ENCODE measurements at places on chromosomes 12 and 14.

GRCh38 chr12:132310181-132311040 is 19.0 kb downstream of the GALNT9 start:
- DNase-seq: no peak

DNA sequence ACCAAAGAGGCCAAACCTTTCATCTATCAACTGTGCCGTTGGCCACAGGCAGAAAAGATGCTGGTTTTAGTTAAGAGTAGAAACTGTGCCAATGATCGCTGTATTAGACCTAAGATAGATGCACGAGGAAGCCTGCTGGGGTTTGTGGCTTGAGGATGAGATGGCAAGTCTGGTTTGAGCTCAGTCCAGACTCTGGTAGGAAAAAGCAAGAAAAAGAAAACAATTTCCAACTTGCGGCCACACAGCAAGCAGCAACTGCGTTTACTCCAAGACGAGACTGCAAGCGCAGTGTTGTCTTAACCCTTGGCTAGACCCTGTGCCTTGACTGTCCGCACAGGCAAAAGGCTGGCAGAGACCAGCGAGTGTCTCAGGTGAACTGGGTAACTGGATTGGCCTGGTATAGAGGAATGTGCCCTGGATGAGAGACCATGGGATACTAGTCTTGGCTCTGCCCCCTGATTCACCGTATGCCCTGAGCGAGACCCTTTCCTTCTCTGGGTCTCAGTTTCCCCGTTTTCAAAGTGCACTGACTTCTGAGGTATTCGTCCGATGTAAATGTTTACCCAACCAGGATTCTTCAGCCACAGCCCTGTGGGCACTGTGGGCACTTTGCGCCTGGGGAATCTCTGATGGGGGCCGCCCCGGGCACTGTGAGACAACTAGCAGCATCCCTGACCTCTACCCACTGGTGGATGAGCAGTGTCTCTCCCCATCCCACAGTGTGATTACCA is 113.4 kb downstream of the DICER1 start:
- no peak for DNase-seq

GRCh38 chr14:53779301-53779700 is 177.3 kb downstream of the BMP4 start:
- DNase-seq: no peak

DNA sequence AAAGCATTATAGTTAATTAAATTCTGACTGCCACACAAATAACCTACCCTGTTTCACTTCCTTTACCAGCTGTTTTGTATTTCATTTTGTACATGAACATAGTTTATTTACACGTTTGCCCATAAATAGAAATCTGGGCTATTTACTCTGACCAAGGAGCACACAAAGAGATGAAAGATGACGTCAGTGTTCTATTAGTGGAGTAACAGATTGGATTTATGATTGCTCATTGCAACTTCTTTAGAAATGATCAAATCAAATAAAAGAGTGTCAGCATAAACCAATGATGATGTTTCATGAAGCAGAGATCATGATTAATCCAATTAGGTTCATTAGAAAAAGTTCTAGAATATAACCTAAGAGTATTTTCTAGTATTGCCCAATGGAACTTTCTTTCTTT is 12.0 kb upstream of the RTL1 start:
- no peak for DNase-seq

GRCh38 chr12:38847247-38847646 is 58.1 kb downstream of the CPNE8 start:
- DNase-seq: no peak

GRCh38 chr12:121577443-121578180 is 3.2 kb downstream of the KDM2B start:
- no peak for DNase-seq

DNA sequence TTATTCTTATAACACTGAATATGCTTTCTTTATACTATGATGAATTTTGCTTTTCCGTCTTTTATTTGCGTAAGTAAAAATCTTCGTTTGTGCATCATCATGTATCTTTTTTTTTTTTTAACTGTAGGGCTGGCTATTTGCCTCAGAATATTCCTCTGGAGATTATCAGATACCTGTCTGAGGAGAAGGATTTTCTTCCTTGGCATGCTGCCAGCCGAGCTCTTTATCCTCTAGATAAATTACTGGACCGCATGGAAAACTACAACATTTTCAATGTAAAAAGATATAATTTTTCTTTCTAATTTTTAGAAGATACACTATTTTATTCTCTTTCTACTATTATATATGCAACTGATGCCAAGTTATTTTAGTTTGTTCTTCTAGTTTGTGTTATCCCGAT is 346.6 kb downstream of the TRHDE start:
- DNase-seq: no peak

- no peak for DNase-seq
Observed at GRCh38 chr12:55365086-55365485, 2.3 kb downstream of the OR6C75 start.

DNA sequence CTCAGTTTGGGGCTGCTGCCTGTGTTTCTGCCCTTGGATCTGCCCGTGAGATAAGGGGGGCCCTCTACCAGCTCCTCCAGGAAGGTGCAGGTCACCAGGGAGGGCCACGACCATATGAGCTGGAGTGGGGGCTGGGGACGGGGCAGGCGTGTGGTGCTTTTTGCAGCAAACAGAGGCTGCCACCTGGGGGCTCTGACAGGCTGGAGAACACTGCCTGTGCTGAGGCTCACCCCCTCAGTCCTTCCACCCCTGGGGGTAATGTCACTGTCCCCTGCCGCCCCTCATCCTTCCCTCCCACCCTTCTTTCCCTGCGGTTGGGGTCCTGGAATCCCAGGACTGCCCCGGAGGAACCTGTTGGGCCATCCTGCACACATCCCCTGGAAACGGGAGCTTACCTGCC is 3.2 kb downstream of the PLD4 start:
- DNase-seq: no peak

- no peak for DNase-seq
Observed at GRCh38 chr14:22656945-22657731, 13.0 kb upstream of the OR6J1 start.

DNA sequence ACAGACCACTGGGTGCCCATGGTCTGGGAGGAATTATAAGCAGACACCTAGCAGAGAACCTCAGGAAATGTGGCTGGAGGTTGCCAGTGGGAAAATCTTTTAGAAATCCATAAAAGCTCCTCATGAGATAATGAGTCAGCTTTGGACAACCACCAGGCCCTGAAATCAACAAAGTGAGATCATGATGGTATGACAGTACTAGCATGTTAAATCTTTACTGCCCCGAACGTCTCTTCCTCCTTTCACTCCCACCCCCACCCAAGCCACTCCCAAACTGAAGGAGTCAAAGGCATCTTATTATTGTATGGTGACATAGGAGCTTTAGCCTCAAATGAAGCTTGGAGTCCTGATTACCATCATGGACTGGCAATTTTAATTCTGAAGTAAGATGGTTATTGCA is 240.0 kb downstream of the DIO2 start:
- no peak for DNase-seq

GRCh38 chr12:113131556-113131955 is 4.0 kb downstream of the RASAL1 start:
- no peak for DNase-seq

DNA sequence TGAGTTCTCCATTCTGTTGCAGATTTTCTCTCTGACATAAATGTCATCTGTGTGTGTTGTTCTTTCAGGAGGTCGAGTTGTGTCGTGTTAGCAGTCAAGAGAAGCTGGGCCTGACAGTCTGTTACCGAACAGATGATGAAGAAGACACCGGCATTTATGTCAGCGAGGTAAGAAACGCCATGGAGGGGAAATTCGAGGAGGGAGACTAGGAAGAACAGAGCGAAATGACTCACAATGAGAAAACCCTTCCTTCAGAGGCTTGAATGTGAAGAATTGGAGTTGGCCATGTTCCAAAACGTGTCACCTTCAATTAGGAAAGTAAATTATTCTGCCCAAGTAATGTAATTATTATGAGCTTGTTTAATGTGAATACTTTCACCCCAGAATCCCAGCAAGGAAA is 364.5 kb downstream of the PDZRN4 start:
- DNase-seq: no peak

DNA sequence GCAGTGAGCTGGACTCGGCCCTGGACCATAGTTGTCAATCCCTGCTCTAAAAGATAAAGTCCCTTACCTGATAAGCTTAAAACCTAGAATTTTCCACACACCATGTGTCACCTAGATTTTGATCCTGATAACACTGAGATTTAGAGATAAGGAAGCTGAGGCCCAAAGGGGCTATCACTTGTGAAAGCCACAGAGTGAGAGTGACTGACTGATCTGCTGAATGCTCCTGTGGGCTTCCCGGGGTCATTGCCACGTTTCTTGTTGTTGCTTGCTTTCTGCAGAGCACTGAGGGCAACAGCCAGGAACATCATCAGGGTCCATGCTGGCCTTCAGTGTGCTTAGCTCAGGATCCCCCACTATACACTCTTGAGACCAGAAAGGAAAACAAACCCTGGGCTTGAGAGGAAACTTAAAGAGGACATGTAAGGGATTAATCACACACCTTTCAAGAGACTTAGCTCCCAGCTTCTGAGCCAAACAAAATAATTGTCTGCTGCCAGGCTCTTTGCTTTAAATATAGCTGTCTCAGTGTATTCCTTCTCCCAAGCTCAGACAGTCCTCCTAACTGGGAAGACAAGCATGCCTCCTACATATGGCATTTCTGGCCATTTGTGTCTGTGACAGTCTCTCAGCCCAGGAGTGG is 82.6 kb upstream of the ARHGAP5 start:
- DNase-seq: no peak

- no peak for DNase-seq
Observed at GRCh38 chr12:9120487-9121184, 4.9 kb upstream of the A2M start.

- no peak for DNase-seq
Observed at GRCh38 chr12:116027551-116027821, 250.0 kb downstream of the MED13L start.

DNA sequence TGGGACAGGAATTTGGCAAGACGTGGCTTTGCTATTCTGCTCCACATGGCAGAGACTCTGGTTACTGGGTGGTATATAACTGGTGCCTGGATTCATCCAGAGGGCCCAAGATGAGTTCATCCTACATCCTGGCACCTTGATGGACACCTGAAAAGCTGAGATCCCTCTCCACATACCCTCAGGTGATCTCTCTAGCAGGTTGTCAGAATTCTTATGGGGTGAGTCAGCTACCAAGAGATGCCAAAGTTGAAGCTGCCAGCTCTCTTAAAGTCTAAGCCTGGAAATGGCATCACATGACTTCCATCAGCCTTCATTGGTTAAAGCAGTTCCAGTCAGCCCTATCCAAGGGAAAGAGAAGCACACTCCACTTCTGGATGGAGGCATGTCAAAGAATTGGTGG is 300.7 kb upstream of the SEL1L start:
- no peak for DNase-seq

- DNase-seq: no peak
Observed at GRCh38 chr14:51095854-51096823, 1.2 kb upstream of the TRIM9 start.

- DNase-seq: peak; percentile 19
Observed at GRCh38 chr14:89378119-89378518, 38.9 kb downstream of the FOXN3 start.

GRCh38 chr12:75964150-75964549 is 67.4 kb downstream of the PHLDA1 start:
- DNase-seq: no peak

DNA sequence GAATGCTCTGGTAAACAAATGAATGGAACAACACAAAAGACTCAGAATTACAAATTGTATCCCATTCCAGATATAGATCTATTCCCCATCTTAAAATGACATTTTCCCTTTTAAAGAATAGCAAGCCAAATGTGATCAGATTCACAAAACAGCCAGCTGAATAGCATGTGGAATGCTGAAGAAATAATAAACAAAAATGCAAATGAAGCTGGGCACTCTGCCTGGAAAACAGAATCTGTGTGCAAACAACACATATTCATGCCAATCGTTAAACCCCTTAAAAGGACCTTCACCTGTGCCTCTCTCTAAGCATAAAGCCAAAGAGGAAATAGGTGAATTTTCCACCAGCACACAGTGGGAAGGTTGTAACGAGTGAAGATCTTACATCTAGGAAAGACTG is 67.9 kb upstream of the PDZRN4 start:
- DNase-seq: no peak

GRCh38 chr12:26345471-26346003 is 150.2 kb downstream of the SSPN start:
- no peak for DNase-seq

GRCh38 chr12:4273652-4274395 is at the start of gene CCND2:
Gene CCND2, plus strand, starts transcription at chr12:4273762. Its CDS starts 279 bp downstream, at chr12:4274041.
- peak; percentile 78 for DNase-seq

GRCh38 chr12:2737656-2738241 is 57.0 kb upstream of the FKBP4 start:
- DNase-seq: no peak

DNA sequence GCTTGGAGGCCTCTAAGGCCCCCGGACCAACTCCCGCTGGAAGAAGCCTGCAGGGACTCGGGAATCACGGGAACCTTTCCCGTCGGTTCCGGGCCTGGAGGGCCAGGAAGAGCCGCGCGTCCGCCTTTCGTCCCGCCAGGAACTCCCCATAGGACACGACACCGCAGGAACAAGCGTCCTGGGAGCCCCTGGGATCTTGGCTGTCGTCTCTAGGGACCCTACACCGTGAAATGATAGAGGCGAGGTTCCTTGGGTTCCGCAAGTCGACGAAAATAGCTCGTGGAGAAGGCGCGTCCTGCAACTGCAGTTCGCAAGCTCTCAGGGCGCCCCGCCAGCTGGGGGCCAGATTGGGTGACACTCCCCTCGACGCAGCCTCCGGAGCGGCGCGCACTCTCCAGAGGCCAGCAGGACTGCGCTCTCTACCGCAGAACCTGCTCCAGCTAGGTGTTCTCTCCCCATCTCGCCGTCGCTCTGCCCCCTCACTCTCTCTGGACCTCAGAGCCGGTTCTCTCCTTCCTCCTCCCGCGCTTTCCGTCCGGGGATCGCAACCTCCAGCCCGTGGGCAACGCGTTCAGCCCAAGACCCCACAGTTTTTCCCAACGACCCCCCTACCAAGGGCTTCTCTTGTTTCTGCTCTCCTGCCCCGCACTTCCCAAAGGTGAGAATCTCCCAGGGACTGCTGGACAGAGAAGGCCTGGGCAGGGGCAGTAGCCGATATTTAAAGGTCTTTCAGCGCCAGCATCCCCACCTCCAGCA is 776 bp downstream of the BMP4 start:
- DNase-seq: no peak

- DNase-seq: no peak
Observed at GRCh38 chr14:55965851-55966250, 152.4 kb upstream of the PELI2 start.

GRCh38 chr14:31292937-31293616 is 85.5 kb upstream of the HECTD1 start:
- no peak for DNase-seq

GRCh38 chr14:102131741-102132140 is 8.0 kb upstream of the WDR20 start:
- DNase-seq: no peak

- DNase-seq: peak; percentile 31
Observed at GRCh38 chr12:92827836-92828431, 101.2 kb downstream of the EEA1 start.

Measured in CD4-positive, alpha-beta T cell treated with Interleukin-12 subunit alpha and Interleukin-12 subunit beta, for 1 hour (primary cell).